Mammary epithelial cell (primary cell): ENCODE measurements at places on chromosomes 11 and 22. TPM values are rescaled to one million over a fixed set of nuclear protein-coding genes. Genes with fewer than 3 reads are reported as not detected.

Gene PPP6R3
- 115 TPM for total RNA-seq

Gene MMP26
- not detected in 2 replicates for total RNA-seq

Gene CRYBB3
- not detected in 2 replicates for total RNA-seq

Gene PKP3
- total RNA-seq = 240 and 274 TPM in 2 replicates

Gene MS4A15
- not detected for total RNA-seq

Gene INCENP
- 25.0 and 60.6 TPM in 2 replicates for total RNA-seq

Gene NXPE2
- not detected for total RNA-seq

Gene ME3
- 11.2 TPM for total RNA-seq

Gene OLFML1
- not detected in 2 replicates for total RNA-seq

Gene YPEL4
- under 0.01 TPM for total RNA-seq

Gene OSBP2
- total RNA-seq = 4.7 TPM

Gene MRGPRX3
- total RNA-seq = 11.0 and 33.4 TPM in 2 replicates

Gene OR52N2
- total RNA-seq = not detected

Gene C22orf15
- not detected in 2 replicates for total RNA-seq

Gene MUC5B
- 0.17 TPM for total RNA-seq

Gene TRPM5
- total RNA-seq = not detected in 2 replicates

Gene BTG4
- total RNA-seq = not detected

Gene TRIM51
- total RNA-seq = not detected in 2 replicates

Gene GLYAT
- total RNA-seq = not detected in 2 replicates

Gene ACTN3
- not detected in 2 replicates for total RNA-seq

Gene MN1
- 1.5 TPM for total RNA-seq

Gene APOA4
- not detected for total RNA-seq

Gene DDI1
- total RNA-seq = not detected

Gene GAL
- 1.1 and 1.8 TPM in 2 replicates for total RNA-seq

Gene OR5B21
- total RNA-seq = not detected in 2 replicates

Gene RAG1
- 1.0 TPM for total RNA-seq

Gene MPEG1
- not detected for total RNA-seq

Gene DERL3
- total RNA-seq = not detected in 2 replicates

Gene MAPK8IP1
- 6.7 TPM for total RNA-seq

Gene VSIG10L2
- total RNA-seq = not detected

Gene SHANK2
- total RNA-seq = 25.8 TPM

Gene KDM4E
- total RNA-seq = not detected

Gene HTR3B
- not detected for total RNA-seq

Gene GATD1
- 47.0 TPM for total RNA-seq

Gene APOBEC3A
- total RNA-seq = not detected

Gene CHRNA10
- 1.2 and 2.1 TPM in 2 replicates for total RNA-seq

Gene C11orf97
- not detected for total RNA-seq

Gene TSGA10IP
- total RNA-seq = not detected

Gene PCF11
- total RNA-seq = 36.3 TPM

Gene SMIM35
- total RNA-seq = not detected

Gene MYBPC3
- total RNA-seq = not detected

Gene GALNT18
- total RNA-seq = 15.4 and 25.0 TPM in 2 replicates

Gene OR8H2
- not detected for total RNA-seq

Gene ENDOD1
- 206 TPM for total RNA-seq

Gene TSKU
- 41.3 TPM for total RNA-seq

Gene GAS2
- 1.3 and 1.4 TPM in 2 replicates for total RNA-seq

Gene MMP12
- not detected for total RNA-seq
